ENCODE measurements at places on chromosomes 2 and 18.

DNA sequence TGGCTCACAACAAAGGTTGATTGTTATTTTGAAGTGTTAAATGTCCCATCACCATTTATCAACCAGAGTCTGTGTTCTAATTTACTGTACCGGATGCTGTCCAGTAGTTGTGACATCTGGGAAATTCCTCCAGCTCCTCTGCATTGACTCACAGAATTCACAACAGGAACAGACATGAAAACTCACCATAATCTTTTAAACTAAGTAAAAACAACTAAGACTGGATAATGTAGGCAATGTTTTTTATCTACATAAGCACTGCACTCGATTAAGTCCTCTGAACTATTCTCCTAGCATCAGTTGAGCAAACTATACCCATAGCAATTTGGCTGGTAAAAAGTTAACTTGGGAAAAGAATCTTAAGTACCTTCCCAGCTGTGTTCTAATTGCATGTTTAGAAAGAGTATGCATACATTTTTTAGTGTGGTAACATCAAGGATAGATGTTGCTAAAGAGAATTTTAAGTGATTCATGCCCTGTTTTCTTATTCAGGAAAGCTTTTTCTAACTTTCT, 42.9 kb upstream of the MYO1B start:
- no peak for DNase-seq

DNA sequence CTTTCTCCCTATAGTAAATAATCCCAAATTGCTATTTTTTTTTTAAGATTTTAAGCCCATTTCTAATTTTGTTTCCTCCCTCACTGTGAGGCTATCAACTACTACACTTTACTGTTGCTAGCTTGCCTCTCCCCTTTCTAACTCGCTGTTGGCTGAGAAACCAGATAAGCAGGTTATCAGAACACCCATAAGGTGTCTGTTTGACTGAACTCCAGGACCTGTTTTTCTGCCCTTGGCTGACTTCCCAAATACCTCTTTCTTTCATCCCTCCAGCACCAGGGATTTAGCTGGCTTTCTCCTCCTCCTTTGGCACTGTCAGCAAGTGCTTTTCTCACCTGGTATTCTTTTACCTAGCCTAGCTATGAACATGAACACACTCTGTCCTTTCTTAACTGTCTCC, 11.1 kb downstream of the TRAK2 start:
- DNase-seq: no peak

GRCh38 chr2:2942225-2942624, 435.4 kb downstream of the EIPR1 start:
- no peak for DNase-seq

GRCh38 chr2:182631299-182631698, 84.8 kb upstream of the DNAJC10 start:
- no peak for DNase-seq

DNA sequence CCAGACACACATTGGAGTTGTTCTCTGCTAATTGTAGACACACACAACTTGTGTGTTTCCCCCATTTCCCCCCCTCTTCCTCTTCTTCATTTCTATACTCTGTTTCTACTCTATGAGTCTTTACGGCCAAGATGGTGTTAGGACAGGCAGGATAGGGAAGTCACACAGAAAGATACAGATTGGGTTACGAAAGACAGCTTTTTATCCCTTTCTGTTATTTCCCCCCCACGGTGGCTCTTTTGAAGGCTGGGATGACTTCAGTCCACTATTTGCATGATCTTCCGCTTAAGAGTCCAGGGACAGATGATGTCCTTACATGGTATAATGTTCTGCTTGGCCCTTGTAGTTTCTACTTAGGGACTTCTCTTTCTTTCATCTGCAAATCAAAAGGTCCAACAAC, 1.6 kb upstream of the EMILIN2 start:
- no peak for DNase-seq

Measured in activated CD8-positive, alpha-beta memory T cell treated with anti-CD3 and anti-CD28 coated beads for 1 hour (primary cell).